ENCODE measurements at places on chromosomes 11 and 22.

- DNase-seq: no peak
Observed at GRCh38 chr11:119729951-119730613, 1.1 kb upstream of the NECTIN1 start.

- DNase-seq: peak; percentile 1
Observed at GRCh38 chr11:129247135-129247534, 55.0 kb upstream of the ARHGAP32 start.

DNA sequence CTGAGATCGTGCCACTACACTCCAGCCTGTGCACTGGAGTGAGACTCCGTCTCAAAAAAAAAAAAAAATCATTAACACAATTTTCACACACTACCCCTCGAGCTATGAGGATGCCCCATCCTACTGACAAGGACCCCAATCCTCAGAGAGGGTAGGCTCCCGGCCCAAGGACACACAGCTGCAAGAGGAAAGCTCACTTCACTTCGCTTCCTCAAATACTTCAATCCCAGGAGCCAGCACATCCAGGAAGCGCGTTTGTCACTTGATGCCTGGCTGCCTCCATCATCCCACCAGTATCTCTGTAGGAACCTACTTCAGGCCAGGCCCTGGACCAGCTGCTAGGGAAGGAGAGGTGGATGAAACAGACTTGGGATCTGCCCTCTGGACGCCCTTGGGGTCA lies 144.0 kb downstream of the CRYBB2 start:
- no peak for DNase-seq

GRCh38 chr22:19287076-19287707 lies 4.3 kb downstream of the CLTCL1 start:
- no peak for DNase-seq

- DNase-seq: peak; percentile 84
Observed at GRCh38 chr11:119368121-119369034, 13.1 kb downstream of the USP2 start.

DNA sequence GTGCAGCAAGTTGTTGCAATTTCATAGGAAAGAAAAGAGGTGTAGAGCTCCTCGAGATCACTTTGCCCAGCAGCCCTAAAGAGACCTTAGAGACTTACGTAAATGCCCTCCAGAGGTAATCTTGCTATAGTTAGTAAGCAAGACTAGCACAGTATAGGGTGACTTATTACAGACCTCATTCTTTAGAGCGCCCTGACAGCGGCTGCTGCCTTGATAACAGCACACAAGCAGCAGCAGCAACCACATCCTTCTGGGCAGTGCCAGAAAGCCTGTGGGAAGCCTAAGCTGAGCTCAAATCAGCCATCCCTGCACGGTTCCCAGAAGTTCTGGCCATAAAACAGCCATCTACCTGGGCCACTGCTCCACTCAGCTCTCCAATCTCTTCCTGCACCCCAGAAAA lies 22.6 kb upstream of the OR56B1 start:
- DNase-seq: peak; percentile 14

DNA sequence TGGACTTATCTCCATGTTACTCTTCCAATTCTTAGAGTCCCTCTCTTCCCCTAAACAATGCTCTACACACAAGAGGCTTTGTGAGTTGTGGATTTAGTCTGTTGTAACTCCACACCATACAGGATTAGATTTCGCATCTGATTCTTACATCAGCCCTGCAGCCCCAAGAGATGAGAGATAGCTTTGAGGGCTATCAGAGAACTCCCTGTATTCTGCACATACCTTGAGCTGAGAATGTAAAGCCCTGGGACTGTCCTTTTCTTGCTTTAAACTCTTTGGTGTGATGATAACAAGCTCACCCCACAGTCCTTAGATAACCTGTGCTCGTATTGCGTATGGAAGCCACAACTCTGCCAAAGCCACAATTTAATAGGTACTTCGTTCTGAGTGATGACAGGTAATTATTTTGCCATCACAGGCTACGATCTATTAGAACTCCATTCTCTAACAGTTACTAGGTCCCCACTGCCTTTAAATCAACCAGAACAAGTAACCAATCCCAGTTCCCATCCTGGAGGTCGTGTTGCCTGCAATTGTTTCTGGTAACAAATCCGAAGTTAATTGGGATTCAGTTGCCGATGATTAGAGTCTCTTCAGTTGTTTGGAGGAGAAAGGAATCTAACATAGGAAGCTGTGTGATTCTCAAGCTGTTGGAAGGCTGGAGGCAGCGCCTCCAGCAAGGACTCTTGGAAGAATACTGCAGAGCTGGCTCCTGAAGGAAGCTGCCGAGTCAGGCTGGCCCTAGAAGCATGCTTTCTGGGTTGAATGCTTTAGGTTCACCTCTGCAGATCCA lies 1.3 kb upstream of the PARVG start:
- DNase-seq: no peak

DNA sequence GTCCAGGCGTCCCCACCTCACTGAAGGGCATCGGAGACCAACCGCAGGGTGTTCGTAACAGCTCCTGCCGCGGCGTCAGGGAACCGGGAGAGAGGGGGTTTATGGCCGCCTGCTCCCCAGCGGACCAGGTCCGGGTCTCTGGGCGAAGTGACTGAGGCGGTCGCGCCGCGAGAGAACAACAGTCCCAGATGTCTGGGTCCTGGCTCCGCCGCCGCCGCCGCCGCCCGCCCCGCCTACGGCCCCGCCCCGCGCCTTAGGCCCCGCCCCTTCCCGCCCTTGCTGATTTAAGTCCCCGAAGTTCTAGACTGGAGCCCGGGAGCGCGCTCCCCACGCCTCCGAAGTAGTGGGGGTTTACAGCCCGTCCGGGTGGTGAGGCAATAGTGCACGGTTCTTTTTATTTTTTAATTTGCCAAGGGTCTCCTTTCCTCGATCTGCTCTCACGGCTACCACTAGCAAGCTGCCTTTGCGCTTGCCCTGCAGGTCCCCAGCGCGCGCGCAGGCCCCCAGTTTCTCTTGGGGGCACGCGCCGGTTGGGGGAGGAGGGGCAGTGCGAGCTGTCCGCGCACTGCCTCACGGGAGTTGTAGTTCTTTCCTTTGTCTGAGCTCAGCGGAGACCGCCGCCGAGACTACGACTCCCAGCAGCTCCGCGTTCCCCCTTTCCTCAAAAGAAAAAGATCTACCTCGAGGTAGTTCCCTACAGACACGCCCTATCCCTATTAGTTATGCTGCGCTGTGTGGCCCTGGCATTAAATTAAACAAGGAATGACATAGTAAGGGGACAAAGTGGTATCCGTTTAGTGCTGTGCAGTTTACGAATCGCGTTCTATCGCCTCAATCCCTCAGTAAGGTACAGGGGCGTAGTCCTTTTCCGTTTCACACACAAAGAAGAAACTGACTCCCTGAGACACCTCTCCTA lies at the start of gene PGM2L1:
Gene PGM2L1 (minus strand): TSS at position 190 of the 916 bp plus-strand sequence. CDS start 272 bp downstream, outside the sequence.
- DNase-seq: peak; percentile 98

DNA sequence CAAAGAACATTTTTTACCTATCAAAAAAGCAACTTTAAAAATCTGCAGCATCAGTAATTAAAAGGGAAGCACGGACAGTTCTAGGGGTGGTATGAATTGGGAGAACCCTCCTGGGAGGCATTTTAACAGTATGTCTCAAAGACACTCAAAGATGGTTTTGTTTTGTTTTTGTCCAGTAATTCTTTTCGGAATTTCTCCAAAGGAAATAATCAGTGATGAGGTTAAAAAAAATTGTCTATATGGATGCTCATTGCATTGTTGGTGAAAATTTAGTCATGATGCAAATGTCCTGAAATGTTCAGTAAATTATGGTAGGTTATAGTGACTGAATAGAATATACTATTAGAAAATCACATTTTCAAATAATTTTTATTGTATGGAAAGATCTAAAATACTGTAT lies 115.1 kb downstream of the ATXN10 start:
- DNase-seq: no peak

DNA sequence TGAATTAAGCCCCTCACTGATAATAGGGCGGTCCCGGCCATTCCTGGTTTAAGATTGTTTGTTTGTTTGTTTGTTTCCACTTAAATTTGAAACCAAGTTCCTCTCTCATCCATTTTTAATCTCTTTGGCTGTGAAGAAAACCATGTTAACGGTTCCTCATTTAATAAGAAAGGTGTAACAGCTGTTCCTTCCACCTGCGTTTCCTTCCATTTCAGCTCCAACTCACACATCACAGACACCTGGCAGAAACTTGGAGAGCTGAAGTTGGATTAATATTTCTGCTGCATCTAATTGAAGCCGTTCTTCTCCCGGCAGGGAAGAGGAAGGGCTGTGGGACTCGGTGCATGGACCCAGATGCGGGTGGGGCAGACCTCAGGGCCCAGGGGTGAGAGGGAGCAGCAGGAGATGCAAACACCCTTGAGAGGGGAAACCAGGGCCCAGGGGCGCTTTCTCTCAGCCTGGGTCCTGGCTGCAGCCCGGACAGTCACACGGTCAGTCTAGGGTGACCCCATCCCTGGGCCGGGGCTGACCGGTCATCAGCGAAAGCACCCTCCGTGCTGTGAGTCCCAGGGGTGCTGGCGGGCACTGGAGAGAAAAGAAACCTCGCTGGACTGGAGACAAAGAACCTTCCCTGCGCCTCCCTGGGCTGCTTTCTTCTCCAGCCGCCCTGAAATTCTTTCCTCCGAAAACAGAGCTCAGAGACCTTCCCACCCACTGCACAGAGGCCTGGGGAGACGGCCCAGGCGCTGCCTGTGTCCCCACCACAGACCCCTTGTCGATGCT lies 242.0 kb downstream of the BRD1 start:
- no peak for DNase-seq

- no peak for DNase-seq
Observed at GRCh38 chr11:134521452-134522289, 109.6 kb upstream of the B3GAT1 start.

GRCh38 chr11:124346311-124346955 lies 26.4 kb upstream of the OR8D2 start:
- no peak for DNase-seq

GRCh38 chr11:20029193-20029592 lies 131.1 kb downstream of the DBX1 start:
- no peak for DNase-seq

DNA sequence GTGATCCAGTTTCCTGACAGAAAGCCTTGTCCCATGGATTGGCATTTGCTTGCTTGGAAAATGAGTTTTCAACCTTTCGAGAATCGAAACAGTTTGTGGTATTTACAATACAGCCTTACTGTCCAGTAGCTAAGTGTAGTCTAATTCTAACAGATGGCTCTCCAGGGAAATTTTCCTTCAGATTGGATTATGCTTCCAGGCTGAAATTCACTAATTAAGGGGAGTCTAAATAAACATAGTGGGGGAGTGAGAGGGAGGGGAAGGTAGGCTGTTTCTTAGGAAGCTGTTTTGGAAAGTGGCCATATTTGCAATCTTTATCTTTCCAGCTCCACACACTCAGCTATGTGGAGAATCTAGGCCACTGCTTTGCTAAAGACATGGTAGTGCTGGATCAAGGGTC lies 81.3 kb downstream of the SYT9 start:
- no peak for DNase-seq

DNA sequence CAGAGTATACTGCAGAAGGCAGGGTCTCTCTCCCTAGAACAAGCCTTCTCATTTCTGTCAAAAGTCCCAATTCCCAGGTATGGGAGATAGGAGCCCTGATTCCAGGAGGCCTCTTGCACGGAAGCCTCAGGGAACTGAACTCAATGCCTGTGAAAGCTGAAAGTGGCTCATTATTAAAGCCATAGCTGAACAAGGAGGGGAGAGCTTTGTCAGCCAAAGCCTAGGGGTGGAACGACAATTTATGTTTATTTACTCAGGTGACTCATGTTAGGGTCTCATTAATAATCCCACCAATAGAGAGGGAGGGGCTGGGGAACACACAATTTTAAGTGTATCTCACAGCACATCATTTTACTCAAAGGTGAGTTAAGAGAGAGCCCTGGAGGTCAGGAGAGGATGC lies 44.9 kb downstream of the DSCAML1 start:
- no peak for DNase-seq

- DNase-seq: no peak
Observed at GRCh38 chr11:72624496-72625201, 49.6 kb downstream of the PDE2A start.

GRCh38 chr11:73521621-73522020 lies 76.3 kb downstream of the FAM168A start:
- no peak for DNase-seq

DNA sequence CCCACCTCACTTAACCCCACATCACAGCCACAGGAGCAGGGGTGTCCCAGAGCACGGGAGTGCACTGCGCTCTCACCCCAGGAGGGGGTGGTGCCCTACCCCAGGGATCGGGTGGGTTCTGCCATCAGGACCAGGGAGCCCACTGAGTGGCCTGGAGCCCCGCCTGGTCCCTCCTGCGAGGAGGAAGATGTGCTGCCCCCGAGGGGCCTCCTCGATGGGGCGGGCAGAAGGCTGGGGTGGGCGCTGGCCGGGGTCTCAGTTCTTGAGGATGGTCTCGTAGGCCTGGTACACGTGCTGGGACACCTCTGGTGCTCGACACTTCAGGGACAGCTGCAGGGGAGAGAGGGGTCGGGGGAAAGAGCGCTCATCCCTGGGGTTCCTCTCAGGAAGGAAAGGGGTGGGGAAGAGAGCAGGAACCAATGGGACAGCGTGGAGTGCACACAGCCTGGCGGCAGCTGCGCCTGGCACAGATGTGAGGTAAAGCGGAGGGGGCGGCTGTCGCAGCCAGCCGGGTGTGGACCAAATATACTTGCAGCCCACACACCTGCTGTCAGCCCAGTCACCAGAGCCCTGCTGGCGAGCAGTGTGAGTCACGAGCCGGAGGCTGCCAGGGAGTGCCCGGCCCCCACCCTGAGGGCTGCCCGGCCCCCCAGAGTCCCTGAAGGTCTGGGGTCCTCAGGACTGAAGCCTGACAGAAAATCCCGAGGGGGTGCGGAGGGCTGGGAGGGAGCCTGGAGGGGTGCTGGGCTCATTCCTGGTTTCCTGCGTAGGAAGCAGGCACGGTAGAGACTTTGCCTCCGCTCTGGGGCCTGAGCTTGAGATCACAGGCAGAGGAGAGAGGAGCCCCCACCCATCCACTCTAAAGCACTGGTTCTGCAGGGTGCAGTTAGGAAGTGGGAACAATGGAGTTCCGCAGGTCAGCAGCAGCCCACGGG lies 13.3 kb upstream of the RASL10A start:
- no peak for DNase-seq
